ENCODE measurements at places on chromosomes 2 and 18.

- DNase-seq, result no peak
Measured at GRCh38 chr2:20195431-20196033, 29.4 kb downstream of the SDC1 start.

GRCh38 chr2:38528008-38528442, 74.7 kb downstream of the HNRNPLL start:
- peak; percentile 74 for DNase-seq

DNA sequence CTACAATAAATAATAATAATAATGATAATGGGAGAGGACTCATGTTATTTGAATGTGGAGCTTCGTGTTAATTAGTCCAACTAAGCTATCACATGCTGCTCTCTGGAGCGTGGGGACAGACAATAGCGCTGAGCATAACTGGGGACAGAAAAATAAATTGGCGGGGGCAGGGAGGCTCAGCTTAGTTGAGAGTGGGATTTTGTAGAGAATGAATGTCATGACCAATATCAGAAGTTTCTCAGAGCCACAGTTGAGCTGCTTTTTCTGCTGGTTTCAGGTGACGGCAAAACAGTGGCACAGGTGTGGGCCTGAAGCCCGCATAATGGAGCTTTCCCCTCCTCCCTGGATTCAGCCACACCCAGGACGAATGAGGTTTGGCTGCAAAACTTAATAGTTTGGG, 111.1 kb upstream of the CAB39 start:
- no peak for DNase-seq

- no peak for DNase-seq
Measured at GRCh38 chr18:32478317-32478716, 7.6 kb upstream of the GAREM1 start.

DNA sequence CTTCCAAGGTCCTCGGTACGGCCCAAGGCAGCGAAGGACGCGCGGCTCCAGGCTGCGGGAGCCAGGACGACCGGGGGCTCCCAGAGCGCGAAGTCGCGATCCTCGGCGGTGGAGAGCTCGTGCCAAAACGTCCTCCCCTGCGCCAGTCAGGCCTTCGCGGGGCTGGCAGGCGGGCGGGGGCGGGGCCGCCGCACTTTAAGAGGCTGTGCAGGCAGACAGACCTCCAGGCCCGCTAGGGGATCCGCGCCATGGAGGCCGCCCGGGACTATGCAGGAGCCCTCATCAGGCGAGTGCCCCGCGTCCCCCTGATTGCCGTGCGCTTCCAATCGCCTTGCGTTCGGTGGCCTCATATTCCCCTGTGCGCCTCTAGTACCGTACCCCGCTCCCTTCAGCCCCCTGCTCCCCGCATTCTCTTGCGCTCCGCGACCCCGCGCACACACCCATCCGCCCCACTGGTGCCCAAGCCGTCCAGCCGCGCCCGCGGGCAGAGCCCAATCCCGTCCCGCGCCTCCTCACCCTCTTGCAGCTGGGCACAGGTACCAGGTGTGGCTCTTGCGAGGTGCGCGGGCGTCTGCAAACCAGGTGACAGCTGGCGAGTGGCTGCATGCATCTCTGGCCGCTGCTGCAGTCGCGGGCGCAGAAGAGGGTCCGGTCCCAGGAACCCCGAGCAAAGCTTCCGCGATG, at the start of gene CIDEA:
Gene CIDEA (plus strand): TSS at position 226 of the 684 bp plus-strand sequence. CDS start 23 bp downstream, at position 249.
- no peak for DNase-seq

- DNase-seq, result no peak
Measured at GRCh38 chr18:75656035-75656434, 228.5 kb upstream of the SMIM21 start.

GRCh38 chr2:117982376-117983033, 31.4 kb downstream of the CCDC93 start:
- DNase-seq, result no peak

DNA sequence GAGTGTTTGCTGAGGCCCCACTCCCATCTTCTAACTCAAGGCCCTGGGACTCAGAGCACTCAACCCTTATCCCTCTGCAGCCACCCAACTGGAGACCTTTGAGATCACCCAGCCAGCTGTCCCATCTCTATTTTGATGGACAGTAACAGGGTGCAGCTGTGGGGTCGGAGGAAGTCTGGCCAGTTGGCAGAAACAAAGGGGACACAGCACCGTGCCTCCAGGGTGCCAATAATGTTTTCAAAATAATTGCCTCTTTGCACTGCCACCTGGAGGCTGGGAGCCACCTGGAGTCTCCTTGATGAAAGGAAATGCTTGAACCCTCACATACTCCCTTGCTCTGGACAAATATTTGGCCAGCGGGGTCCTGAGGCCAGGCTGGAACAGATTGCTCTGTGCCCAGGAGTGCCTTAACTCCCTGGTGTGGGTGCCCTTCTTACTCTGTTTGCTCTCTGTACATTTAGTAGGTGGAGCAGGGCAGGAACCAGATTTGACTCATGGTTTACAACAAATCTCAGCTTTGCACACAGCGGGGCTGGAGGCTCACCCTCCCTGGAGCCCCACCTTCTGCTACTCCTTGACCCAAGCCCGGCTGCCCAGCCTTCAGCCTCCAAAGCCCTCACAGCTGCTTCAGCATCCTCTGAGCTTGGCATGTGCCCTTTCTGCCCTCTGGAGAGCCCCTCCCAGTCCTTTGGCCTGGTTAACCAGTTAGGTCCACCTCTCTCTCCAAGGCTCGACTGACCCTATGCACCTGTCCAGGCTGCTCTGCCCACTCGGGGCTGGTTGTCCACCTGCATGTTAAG, 17.2 kb downstream of the MAL start:
- DNase-seq, result no peak

DNA sequence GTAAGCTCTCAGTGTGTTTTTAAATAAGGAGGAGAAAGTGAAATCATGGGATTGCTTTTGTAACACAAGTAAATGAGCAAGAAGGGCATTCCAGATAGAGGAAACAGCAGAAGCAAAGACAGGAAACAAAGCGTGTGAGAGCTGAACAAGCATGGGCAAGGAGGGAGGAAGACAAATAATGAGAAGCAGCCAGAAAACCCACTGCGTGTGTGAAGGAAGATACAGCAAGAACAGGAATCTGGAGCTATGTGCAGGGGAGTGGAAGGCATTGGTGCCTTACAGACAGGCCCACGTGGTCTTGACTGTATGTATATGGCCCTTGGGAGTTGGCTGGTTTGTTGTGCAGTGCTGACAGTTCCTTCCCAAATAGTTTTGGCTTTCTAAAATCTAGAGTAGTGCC, 88.6 kb downstream of the AAK1 start:
- DNase-seq, result no peak

GRCh38 chr2:129550536-129550935, 428.9 kb upstream of the RAB6C start:
- no peak for DNase-seq

DNA sequence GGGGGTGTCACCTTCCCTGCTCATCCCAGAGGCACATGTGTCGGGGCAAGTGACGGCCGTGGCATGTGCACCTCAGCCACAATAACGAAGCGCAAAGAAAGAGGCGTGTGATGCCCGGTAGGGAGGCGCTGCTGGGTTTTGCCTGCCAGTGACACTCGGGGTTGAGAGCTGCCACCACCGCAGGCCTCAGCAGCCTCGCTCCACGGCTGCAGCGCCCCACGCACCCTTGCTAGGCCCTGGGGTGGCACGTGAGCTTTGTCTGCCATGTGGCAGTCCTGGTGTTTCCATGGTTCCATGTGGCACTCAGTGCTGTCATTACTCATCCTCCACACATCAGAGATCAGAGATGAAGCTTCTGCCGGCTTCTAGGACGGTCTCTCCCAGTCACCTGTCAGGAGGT, 136.0 kb upstream of the AGAP1 start:
- no peak for DNase-seq

- no peak for DNase-seq
Measured at GRCh38 chr2:37466533-37467222, 122.2 kb downstream of the QPCT start.

Data from head of caudate nucleus (tissue), 42 donors.